ENCODE measurements at places on chromosomes 2 and 18.

GRCh38 chr2:168456521-168457189 lies 583 bp downstream of the CERS6 start:
- DNase-seq, result peak; percentile 77

DNA sequence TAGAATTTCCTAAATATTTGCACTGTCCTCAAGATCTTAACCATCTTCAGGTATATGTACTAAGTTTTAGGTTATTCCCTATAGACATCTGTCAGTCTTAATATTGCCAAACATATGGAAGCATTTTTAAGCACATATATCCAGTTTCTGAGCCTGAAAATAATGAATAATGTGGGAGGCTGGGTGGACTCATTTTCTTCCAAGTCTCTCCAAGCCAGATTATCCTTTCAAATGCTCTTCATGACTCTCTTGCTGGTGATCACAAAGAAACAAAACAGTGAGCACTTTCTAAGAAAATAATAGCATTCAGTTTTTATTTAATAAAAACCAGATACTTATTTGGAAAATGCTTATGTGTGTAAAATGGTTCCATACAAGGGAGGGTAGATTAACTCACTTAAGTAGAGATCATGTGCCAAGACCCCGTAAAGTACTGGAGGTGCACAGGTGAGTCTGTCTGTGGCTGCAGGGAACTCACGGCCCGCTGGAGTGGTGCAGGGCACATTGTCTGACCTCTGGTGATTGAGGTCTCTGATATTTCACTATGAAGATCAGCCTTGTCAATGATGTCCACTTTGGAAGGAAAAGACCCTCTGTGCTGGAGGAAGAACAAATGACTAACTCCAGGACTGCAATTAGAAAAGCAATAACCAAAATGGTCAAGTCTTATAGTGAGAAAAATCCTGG lies 161.6 kb downstream of the TMEM18 start:
- no peak for DNase-seq

- DNase-seq, result no peak
These were observed 77.8 kb downstream of the FAM161A start for GRCh38 chr2:61775956-61776570.

GRCh38 chr2:54836477-54836876 lies 113.0 kb downstream of the EML6 start:
- DNase-seq, result no peak

DNA sequence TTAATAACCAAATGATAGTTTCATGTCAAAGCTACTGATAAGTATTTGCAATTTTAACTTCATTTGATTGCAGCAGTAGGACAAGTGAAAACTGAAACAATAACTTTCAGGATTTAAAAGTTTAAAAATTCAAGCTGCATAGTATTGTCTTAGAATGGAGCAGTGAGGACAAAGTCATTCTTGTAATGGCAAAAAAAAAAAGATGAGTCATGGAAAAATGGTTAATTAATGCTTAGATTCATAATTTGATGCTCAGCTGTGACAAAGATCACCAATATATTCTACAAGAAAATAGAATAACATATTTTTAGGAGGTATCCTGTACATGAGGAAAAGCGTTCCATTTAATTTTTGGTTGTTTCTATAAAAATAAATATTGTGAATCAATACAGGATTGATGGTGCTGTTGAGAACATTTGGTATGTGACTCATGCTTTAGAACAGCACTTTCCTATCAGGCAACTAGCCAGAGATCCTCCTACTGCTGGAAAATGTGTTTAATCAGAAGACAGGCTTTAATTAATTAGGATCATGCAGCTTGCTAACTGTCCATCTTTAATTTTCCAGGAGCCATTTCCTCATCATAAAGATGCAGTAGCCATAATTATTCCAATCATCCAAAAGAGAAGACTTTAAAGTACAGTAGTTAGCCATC lies 239.0 kb upstream of the MMADHC start:
- DNase-seq, result no peak

DNA sequence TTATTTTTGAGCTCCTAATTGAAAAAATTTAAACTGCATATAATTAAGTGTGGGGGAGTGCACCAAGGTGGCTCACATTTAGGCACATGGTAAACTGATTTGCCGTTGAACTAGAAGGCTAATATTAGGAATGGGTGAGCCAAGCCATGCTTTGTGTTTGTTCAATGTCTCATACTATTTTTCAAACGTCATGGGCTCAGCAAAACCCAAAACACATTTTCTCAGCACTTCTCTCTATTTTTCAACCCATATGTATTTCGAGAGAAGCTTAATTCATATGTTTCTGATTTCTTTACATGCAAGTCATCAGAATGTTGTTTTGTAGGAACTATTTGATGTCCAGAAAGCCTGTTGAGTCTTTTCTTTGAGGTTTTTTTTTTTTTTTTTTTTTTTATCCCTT lies 291.2 kb downstream of the TCF4 start:
- DNase-seq, result no peak

DNA sequence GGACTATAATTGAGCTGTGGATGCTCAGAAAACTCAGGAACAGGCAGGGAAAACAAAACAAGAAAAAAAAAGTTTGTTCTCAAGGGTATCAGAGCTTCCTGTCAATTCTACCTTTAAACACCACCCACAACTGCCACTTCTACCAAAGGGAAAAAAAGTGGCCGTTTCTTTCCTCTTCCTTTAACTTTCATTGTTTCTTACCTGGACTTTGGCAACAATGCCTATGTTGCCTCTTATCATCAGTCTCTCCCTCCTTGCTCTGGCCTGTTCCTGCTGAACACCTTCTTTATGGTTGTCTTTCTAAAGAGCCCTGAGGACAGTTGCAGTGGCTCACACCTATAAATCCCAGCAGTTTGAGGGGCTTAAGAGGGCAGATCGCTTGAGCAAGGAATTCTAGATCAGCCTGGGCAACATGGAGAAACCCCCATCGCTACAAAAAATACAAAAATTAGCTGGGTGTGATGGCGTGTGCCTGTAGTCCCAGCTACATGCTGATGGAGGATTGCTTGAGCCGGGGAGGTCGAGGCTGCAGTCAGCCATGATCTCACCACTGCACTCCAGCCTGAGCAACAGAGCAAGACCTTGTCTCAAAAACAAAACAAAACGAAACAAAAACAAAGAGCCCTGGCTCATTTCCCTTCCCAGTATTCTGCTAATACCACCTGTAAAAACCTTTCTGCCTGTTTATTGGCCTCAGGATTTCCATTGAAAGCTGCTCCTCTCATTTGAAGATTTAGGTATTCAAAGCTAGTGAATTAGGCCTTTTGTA lies 18.0 kb upstream of the NR4A2 start:
- DNase-seq, result no peak

- DNase-seq, result no peak
These were observed 88.6 kb upstream of the FHL2 start for GRCh38 chr2:105487142-105488069.

- no peak for DNase-seq
These were observed 69.0 kb downstream of the OSBPL6 start for GRCh38 chr2:178263159-178263860.

- no peak for DNase-seq
These were observed 10.9 kb downstream of the WNT10A start for GRCh38 chr2:218891275-218892135.

DNA sequence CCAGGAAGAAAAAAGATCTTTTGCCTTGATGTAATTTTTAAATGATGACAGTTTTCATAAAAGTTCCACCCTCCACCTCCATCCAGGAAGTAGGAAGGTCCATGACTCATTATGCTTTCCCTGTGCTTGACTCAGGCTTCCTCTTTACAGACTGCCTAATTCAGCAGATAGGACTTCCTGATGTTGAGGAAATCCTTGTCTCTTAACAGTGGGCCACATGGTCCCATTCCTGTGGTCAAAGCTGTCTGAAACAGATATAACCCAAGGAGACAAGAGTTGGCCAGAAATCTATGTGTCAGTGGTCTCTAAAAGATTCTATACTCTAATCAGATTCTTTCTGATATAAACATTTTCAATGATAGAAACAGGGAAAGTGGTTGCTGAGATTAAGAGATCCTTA lies 119.1 kb downstream of the BAZ2B start:
- DNase-seq, result no peak

- DNase-seq, result no peak
These were observed 18.5 kb downstream of the WDPCP start for GRCh38 chr2:63569740-63570139.

DNA sequence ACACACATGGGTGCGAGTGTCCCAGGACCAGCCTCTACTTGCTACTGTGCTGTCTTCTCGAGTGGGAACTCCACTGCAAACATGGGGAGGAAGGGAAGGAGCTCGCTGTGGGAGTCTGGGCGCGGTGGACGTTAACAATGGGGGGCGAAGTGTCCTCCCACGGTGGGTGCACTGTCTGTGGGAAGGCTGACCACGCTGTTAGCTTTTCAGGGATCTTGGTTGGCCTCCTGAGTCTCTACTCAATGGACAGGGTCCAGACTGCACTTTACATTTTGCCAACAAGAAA lies 146.7 kb downstream of the MBP start:
- DNase-seq, result no peak

GRCh38 chr2:776038-776437 lies 98.8 kb upstream of the TMEM18 start:
- DNase-seq, result no peak

DNA sequence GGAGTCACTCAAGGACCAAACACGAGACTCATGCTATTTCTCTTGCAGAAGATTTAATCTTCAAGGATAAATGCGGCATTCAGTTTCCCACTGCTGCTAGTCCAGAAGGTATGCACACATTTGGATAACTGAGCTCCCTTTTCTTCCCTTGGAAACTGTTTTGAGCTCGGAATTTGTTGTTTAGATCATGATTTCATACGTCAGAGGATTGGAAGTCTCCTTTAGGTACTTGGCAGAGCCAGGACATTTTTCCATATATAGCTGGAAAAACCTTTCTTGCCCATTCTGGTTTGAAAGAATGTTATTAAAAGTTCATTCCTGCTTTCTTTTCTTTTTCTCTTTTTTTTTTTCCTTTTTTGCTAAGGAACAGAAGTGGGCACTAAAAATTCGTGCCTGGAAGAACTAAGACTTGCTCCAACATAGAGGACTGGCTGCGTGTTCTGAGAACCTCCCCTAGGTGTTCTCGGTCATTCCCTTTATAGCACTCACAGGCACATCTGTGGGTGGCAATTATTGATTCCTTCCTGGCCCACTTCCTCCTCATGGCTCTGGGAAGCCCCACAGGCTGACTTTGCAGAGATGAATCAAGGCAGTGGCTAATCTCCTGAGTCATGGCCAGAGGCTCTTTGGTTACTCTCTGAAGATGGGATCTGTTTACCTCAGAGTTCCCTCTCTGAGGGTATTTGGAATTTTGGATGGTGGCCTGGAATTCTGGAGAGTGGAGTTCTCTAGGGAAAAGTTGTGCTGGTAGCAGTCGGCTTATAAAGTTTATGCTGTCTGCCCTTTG lies 104.8 kb downstream of the PLCL1 start:
- no peak for DNase-seq

GRCh38 chr18:77105028-77105427 lies 27.6 kb downstream of the MBP start:
- DNase-seq, result no peak

GRCh38 chr2:134454426-134454825 lies 200.6 kb downstream of the MGAT5 start:
- no peak for DNase-seq

DNA sequence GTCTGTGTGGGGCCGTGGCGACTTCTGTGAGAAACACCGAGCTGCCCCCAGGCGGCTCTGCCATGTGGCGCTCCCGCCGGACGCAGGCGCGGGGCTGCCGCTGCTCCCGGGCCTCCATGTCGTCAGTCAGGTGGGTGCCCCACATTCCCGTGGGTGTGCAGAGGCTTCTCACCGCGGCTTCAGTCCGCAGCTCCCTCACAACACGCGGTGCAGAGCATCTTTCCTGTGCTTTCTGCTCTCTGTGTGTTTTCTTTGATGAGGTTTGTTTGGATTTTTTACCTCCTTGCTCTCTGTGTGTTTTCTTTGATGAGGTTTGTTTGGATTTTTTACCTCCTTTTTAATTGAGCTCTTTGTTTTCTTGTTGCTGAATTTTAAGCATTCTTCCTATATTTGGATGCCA lies 13.0 kb downstream of the AQP12A start:
- DNase-seq, result no peak

DNA sequence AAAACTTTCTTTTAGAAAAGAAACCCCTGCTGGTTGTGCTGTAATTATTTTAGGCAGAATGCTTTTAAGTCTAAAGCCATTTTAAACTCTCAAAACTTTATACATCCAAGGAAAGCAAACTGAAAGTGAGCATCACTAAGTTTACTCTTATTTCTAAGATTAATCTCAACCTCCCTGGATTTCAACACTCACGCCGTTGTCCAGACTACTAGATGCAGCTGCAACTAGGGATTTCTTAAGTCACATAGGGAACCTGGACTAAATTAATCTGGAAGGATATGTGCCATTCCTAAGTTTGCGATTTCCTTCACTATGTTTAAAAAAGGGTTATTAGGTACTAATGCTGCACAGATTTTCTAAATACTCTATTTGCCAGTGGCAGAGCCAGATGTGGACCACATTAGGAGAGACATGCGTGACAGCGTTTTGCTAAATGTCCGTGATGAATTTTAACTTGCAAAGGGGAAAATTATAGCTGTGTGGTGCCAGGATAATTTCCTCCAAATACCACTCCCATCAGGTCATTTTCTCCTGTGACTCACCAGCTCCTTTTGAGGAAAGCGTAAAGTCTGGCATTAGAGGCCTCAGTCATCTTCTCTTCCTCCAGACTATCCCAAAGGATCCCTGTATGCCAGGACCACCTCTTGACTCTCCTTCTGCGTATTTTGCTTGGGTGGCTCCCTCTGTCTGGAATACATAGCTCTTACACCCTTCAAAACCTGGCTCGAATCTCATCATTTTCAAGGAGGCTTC lies 143.7 kb downstream of the ATL2 start:
- DNase-seq, result no peak

DNA sequence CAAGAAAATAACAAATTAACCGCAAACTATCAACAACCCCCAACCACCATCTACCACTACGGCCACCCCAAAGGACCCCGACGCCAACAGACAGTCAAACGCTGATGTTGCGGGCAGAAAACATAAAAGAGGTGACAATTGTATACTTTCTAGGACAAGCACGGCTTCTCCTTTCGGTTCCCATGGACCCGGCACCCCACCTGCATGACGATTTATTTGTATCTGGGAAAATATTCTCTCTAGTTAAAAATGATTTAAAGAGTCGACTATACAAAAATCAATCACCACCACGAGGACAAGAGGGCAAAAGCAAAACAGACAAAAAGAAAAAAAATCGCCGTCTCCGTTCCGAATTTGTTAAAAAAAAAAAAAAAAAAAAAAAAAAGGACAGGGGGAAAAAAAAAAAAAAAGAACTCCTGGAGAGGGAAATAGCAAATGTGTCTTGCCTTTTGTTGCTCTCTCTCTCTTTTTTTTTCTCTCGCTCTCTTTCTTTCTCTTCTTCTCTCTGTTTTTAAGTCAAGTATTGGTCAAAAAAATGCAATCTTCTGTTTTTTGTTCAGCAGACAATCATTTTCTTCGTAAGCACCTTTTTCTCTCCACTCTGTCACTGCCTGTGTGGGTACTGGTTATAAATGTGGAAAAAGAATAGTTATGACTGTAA lies 3.6 kb downstream of the SIX3 start:
- no peak for DNase-seq
